ENCODE measurements at places on chromosomes 1 and 21. TPM values are rescaled to one million over a fixed set of nuclear protein-coding genes. Genes with fewer than 3 reads are reported as not detected.
A peak's percentile ranks its signal among the peaks of the same experiment; 100 is the strongest.

GRCh38 chr21:34186109-34186719 is 112.8 kb downstream of the MRPS6 start:
- peaks cover 23% of the 10 kb centered on the region for H3K36me3 ChIP-seq
- peaks cover 7% of the 10 kb centered on the region for H3K27me3 ChIP-seq
- H3K27ac ChIP-seq: no peak overlapping the region
- H3K4me1 ChIP-seq: no peaks in the 10 kb centered on the region

- DNase-seq: no peak
- no peaks in the 10 kb centered on the region for H3K36me3 ChIP-seq
- no peak overlapping the region for H3K27ac ChIP-seq
- H3K4me3 ChIP-seq: no peak overlapping the region
- peaks cover 16% of the 10 kb centered on the region for H3K27me3 ChIP-seq
Measured at GRCh38 chr1:7424352-7424890, 346.7 kb upstream of the VAMP3 start.

DNA sequence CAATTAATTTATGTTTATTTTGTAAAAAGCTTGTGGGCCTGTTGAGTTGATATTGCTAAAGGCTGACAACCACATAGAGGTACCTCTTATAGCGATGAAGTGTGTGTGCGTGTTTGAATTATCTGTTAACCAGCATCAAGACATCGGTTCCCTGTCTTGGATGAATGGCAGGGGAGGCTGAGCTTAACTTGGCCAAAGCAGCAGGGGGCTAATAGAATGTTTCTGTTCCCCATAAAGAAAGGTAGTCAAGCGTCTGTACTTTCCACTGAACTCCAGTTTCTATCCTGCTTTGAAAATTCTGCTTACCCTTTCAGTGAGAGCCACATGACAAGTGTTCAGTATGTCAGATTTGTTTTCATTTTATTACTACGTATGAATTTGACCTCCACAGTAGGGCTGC is 63.0 kb downstream of the ROR1 start:
- no peak for DNase-seq
- H3K27ac ChIP-seq: no peak overlapping the region
- H3K4me3 ChIP-seq: no peak overlapping the region
- 0 out of 2 replicates have a peak, but pooled peaks cover 4% of the 10 kb centered on the region for H3K36me3 ChIP-seq
- peaks cover 18% of the 10 kb centered on the region for H3K4me1 ChIP-seq
- H3K27me3 ChIP-seq: peaks cover 8% of the 10 kb centered on the region

- H3K27ac ChIP-seq: peak overlapping the region; percentile 86
- H3K36me3 ChIP-seq: peaks cover 25% of the 10 kb centered on the region
- peaks cover 74% of the 10 kb centered on the region for H3K4me1 ChIP-seq
- peak overlapping the region; percentile 44 for H3K4me3 ChIP-seq
- H3K27me3 ChIP-seq: peaks cover 3% of the 10 kb centered on the region
Measured at GRCh38 chr21:35197992-35198431, 148.9 kb upstream of the RUNX1 start.

GRCh38 chr1:228841632-228842031 is 106.4 kb downstream of the RHOU start:
- no peaks in the 10 kb centered on the region for H3K4me1 ChIP-seq
- H3K27me3 ChIP-seq: no peaks in the 10 kb centered on the region
- DNase-seq: no peak
- H3K36me3 ChIP-seq: no peaks in the 10 kb centered on the region
- H3K27ac ChIP-seq: no peak overlapping the region
- H3K4me3 ChIP-seq: no peak overlapping the region

The ANGPTL1 gene
- total RNA-seq: not detected

- H3K36me3 ChIP-seq: no peaks in the 10 kb centered on the region
- peak overlapping the region; percentile 2 for H3K27ac ChIP-seq
- H3K4me3 ChIP-seq: peak overlapping the region; percentile 41
- H3K4me1 ChIP-seq: peaks cover 66% of the 10 kb centered on the region
Measured at GRCh38 chr1:197778366-197778945, 3.2 kb upstream of the DENND1B start.

- no peak for DNase-seq
- peaks cover 2% of the 10 kb centered on the region for H3K27me3 ChIP-seq
- H3K36me3 ChIP-seq: no peaks in the 10 kb centered on the region
- no peak overlapping the region for H3K27ac ChIP-seq
Measured at GRCh38 chr1:2856066-2856390, 54.5 kb upstream of the TTC34 start.

The KCNA3 gene
- not detected for total RNA-seq

DNA sequence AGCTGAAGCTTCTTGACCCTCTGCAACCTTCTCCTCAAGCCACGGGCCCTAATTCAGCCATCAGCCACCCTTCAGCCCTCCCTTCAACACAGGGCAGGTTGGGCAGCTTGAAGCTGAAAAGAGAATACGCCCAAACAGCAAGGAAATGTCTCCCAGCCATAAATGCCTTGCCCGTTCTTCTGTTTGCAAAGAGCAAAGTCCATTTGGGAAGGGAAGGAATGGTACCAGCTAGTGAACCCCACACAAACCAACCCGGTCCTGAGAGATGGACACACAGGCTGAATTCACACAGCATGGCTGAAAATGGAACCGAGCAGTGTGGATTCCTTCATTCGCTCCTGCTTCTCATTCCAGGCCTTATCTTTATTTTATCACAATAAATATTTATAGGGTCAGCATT is 11.5 kb downstream of the PLEKHA6 start:
- H3K27ac ChIP-seq: no peak overlapping the region
- H3K27me3 ChIP-seq: peaks cover 5% of the 10 kb centered on the region
- no peak overlapping the region for H3K4me3 ChIP-seq
- H3K4me1 ChIP-seq: peaks cover 28% of the 10 kb centered on the region
- no peak for DNase-seq

The NTMT2 gene
- not detected for total RNA-seq

- DNase-seq: no peak
- peaks cover 21% of the 10 kb centered on the region for H3K4me1 ChIP-seq
- no peak overlapping the region for H3K27ac ChIP-seq
- no peak overlapping the region for H3K4me3 ChIP-seq
- no peaks in the 10 kb centered on the region for H3K36me3 ChIP-seq
Measured at GRCh38 chr1:25856856-25857255, 2.4 kb downstream of the AUNIP start.

The UAP1 gene
- 112 TPM for total RNA-seq

GRCh38 chr1:110606657-110607535 is 738 bp upstream of the KCNA2 start:
- DNase-seq: no peak
- H3K27ac ChIP-seq: no peak overlapping the region
- H3K4me3 ChIP-seq: no peak overlapping the region
- H3K4me1 ChIP-seq: no peaks in the 10 kb centered on the region
- peaks cover 65% of the 10 kb centered on the region for H3K27me3 ChIP-seq

GRCh38 chr1:229058111-229058561 is 212.8 kb upstream of the RAB4A start:
- no peaks in the 10 kb centered on the region for H3K4me1 ChIP-seq
- DNase-seq: no peak
- peaks cover 2% of the 10 kb centered on the region for H3K27me3 ChIP-seq
- no peak overlapping the region for H3K27ac ChIP-seq

- no peak for DNase-seq
- H3K27me3 ChIP-seq: peaks cover 49% of the 10 kb centered on the region
- no peak overlapping the region for H3K4me3 ChIP-seq
- no peak overlapping the region for H3K27ac ChIP-seq
Measured at GRCh38 chr1:207922554-207922953, 11.6 kb upstream of the CD34 start.

The FOXO6 gene
- total RNA-seq: not detected

GRCh38 chr1:112840631-112841624 is 115.1 kb downstream of the SLC16A1 start:
- H3K4me3 ChIP-seq: no peak overlapping the region
- H3K36me3 ChIP-seq: no peaks in the 10 kb centered on the region
- no peaks in the 10 kb centered on the region for H3K27me3 ChIP-seq
- peaks cover 20% of the 10 kb centered on the region for H3K4me1 ChIP-seq

The RRAGC gene
- total RNA-seq: 25.0 TPM

GRCh38 chr21:26683996-26684395 is 110.9 kb upstream of the CYYR1 start:
- H3K27ac ChIP-seq: no peak overlapping the region
- H3K4me3 ChIP-seq: no peak overlapping the region
- no peaks in the 10 kb centered on the region for H3K36me3 ChIP-seq
- H3K27me3 ChIP-seq: peaks cover 2% of the 10 kb centered on the region

DNA sequence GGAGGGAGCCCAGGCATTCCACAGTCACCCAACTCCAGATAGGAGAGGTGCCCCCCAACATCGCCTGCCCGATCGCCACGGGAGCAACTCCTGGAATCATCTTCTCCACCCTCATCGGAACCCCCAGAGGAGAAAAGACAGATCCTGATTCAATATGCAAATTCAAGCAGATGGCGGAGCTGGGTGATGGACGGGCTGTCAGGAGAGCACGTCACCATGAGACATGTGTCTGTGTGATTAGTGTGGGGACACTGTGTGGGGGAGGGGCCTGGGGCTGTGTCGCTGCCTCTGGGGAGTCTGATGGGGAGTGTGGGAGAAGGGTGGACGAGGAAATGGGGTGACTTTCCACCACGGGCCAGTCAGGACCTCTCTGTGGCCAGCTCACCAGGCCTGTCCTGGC is 90.2 kb upstream of the CSF3R start:
- no peaks in the 10 kb centered on the region for H3K36me3 ChIP-seq
- no peaks in the 10 kb centered on the region for H3K4me1 ChIP-seq
- no peak overlapping the region for H3K27ac ChIP-seq

The ZNF683 gene
- not detected for total RNA-seq

The OR10J1 gene
- total RNA-seq: not detected

The NFIA gene
- 10.3 TPM for total RNA-seq

The SLAMF7 gene
- total RNA-seq: not detected

The ZNF678 gene
- total RNA-seq: 3.4 TPM

DNA sequence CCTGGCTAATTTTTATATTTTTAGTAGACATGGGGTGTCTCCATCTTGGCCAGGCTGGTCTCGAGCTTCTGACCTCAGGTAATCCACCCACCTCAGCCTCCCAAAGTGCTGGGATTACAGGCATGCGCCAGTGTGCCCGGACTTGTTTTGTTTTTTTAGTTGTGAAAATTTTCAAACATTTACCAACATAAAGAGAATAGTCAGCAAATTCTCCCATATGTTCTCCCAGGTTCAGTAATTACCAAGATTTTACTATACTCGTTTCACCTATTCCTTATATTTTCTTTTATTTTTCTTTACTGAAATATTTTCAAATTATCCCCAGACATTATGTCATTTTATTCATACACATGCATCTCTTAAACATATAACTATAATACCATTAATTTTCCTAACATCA is 218.1 kb upstream of the L1TD1 start:
- H3K4me3 ChIP-seq: no peak overlapping the region
- no peaks in the 10 kb centered on the region for H3K4me1 ChIP-seq
- no peak for DNase-seq
- H3K36me3 ChIP-seq: no peaks in the 10 kb centered on the region
- no peaks in the 10 kb centered on the region for H3K27me3 ChIP-seq

- no peaks in the 10 kb centered on the region for H3K36me3 ChIP-seq
- H3K27me3 ChIP-seq: no peaks in the 10 kb centered on the region
- DNase-seq: peak; percentile 73
- peaks cover 18% of the 10 kb centered on the region for H3K4me1 ChIP-seq
- no peak overlapping the region for H3K27ac ChIP-seq
Measured at GRCh38 chr1:61851849-61852669, 109.8 kb downstream of the PATJ start.

The PROK1 gene
- total RNA-seq: not detected

All from HFFc6 (cell line).